ENCODE measurements at places on chromosomes 13 and 19.

- no peak for DNase-seq
Measured at GRCh38 chr19:41478875-41479756, 36.2 kb downstream of the ERICH4 start.

DNA sequence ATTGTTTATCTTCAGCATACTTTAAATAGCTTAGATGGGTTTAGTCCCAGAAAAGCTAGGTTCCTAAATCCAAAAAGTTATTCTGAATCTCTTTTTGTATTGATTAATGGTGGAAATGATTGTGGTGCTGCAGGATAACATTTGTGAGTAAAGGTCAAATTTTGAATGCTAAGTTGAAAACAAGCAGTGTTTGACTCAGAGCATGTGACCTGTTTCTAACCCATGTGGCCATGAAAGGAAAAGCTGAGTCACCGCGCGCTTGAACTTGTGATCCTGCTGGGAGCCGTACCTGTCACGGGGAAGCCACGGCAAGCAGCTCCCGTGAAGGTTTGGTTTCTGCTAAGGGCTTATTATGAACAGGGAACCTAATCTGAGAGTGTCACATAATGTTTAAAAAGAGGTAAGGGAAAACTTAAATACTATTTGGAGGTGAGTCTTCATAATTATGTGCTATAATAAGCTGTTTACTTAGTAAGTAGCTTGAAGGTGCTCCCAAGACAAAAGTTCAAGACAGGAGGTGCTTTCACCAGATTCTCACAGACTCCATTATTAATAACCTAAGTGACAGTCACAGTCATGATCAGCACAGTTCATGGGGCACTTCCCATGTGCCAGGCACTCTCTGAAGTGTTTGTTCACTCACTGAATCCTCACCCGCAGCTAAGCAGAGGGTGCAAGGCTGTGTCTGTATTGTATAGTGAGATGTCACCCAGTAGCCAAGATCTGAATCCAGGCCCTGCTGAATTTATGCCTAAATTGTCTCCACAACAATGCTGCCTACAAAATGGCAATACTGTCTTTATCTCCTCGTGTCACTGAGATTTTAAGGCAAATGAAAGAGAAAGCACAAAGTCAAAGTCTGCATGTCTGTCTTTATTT lies 286.5 kb downstream of the MYO16 start:
- peak; percentile 30 for DNase-seq

- no peak for DNase-seq
Measured at GRCh38 chr19:46616631-46617322, 8.1 kb downstream of the PTGIR start.

- no peak for DNase-seq
Measured at GRCh38 chr19:17686023-17686521, 2.1 kb downstream of the UNC13A start.

GRCh38 chr19:3061182-3062161 lies 823 bp downstream of the TLE5 start:
- DNase-seq: peak; percentile 64
